ENCODE measurements at places on chromosomes 4 and X.

GRCh38 chr4:109999585-109999912, 86.9 kb downstream of the EGF start:
- DNase-seq, result no peak

DNA sequence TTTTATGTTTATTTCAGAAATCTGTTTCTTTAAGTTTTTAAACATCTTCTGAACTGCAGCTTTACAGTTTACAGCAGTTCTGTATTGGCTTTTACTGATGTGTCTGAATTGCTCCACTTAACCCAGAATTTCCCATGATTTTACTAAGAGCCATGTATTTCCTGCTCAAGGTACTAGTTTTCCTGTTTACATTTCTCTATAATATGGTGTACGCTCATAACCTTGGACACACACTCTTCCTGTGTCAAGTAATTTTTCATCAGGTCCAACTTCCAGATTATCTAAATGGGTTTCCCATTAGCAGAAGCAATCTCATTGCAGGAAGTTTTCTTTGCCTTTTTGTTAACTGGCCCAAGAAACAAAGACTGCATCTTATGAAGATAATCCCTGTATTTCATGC, 12.3 kb downstream of the ELF2 start:
- DNase-seq, result no peak

GRCh38 chrX:110159865-110160264, 157.0 kb downstream of the TMEM164 start:
- no peak for DNase-seq

DNA sequence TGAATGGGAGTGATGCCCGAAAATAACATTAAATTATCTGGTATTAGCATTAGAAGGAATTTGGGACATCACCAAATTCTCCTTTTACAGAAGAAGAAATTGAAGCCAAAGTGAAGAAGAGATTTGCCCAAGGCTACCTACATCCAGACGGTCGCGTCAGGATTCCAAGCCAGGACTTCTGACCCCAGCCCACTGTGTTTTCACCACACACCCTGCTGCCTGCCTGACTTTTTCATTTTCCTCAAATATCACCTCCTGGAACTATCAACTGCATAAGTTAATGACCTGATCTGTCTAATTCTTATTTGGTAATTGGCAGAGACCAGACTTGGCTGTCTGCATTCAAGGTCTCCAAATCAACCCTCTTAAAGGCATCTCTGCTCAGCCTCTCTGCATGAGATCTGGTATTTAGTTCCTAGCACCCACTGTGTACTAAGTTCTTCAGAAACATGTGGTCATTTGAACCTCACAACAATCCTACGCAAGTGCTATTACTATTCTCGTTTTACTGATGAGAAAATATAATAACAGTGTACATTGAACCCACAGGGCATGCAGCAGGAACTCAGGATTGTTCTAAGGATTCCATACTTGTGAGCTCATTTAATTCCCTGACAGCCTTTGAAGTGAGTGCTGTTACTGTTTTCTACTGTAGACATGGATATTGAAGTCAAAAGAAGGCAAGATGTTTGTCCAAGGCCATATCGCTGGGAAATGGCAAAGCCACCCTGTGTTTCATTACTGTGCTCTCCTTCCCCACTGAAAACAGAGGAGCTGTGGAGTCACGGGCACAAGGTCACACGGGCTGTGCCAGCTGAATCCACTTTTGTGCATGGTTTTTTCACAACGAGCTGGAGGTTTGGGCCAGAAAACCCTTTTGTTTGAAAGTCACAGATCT, 195.2 kb upstream of the C1QTNF7 start:
- no peak for DNase-seq

- DNase-seq, result no peak
Observed at GRCh38 chrX:104195489-104196084, 29.3 kb downstream of the FAM199X start.

DNA sequence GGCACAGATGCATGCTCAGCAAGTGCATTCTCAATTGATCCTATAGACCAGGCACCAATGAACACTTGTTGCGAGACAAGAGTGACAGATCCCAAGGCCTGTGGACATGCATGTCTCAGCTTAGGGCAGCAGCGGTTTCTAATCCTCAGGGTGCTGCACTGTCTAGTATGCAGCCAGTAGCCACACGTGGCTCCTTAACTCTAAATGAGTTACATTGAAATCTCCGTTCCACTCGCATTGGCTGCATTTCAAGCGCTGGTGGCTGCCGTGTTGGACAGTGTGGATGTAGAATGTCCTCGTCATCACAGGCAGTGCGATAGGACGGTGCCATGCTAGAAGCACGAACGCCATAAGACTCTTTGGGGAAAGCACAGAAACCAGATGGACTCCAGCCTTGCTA, 24.0 kb upstream of the AFAP1 start:
- DNase-seq, result no peak

DNA sequence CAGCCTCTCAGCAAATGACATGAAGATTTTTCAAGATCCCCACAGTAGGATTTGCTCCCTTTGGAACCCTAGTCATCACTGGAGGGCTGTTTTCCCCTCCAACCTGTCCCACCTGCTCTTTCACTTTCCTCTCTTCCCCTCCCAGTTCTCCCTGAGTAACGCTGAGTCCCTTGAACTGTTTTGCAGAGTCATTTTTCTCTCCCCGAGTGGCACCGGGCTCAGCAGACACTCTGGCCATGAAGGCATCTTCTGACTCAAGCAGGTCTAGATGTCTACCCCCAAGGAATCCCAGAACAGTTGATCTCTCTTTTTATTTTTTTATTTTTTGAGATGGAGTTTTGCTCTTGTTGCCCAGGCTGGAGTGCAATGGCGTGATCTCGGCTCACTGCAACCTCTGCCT, 52.2 kb downstream of the HTRA3 start:
- no peak for DNase-seq

GRCh38 chrX:103398421-103398864, 22.1 kb downstream of the BEX3 start:
- DNase-seq, result no peak

- no peak for DNase-seq
Observed at GRCh38 chrX:136525738-136526606, 6.0 kb upstream of the VGLL1 start.

- DNase-seq, result no peak
Observed at GRCh38 chrX:5907207-5907606, 321.5 kb downstream of the NLGN4X start.

DNA sequence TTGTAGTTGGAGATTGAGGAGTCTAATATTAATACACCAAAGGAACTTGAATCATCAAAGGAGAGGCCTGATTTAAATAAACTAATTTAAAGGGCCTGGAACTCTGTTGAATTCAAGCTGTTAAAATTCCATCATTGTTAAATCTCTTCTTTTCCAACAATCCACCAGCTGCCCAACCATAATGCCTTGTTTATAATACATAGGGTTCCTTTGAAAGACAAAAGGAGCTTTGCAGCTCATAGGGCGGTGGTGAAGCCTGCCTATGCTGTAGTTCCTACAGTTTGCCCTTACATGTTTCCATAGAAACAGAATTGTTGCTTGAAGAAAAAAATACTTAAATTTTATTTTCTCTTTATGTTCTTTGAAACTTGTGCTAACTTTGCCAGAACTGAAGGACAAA, 102.8 kb downstream of the GLUD2 start:
- DNase-seq, result no peak

DNA sequence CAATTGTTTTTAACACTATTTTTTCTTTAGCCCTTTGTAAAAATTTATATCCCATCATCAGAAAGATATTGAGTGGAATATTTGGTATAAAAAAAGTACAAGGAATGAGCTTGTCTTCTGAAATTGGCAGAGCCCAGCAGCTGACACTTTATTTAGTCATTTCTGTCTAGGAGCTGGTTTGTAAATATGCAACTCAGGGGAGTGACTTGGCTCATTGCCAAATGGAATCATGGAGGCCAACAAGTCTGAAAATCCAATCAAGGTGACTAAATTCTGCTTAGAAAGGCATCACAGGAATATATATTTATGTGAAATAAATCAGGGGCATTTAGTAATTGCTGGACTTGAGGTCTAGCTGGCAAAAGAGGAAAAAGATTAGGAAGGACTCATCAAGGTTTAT, 74.4 kb downstream of the OTC start:
- DNase-seq, result no peak

DNA sequence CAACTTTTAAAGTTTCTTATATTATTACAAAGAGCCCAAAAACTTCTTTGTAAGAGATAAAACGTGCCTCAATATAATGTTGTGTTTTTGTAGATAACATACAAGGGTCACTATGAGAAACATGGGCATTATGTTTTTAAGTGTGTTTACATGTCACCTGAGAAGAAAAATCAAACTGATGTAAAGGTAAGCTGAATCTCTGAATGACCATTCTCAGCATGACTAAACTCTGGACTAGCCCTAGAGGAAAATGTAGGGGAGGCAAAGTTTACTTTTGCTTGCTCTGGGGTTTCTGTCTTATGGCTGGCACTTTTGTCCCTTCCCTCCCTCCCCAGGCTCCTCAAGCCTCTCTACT, 6.8 kb downstream of the MEPE start:
- no peak for DNase-seq

DNA sequence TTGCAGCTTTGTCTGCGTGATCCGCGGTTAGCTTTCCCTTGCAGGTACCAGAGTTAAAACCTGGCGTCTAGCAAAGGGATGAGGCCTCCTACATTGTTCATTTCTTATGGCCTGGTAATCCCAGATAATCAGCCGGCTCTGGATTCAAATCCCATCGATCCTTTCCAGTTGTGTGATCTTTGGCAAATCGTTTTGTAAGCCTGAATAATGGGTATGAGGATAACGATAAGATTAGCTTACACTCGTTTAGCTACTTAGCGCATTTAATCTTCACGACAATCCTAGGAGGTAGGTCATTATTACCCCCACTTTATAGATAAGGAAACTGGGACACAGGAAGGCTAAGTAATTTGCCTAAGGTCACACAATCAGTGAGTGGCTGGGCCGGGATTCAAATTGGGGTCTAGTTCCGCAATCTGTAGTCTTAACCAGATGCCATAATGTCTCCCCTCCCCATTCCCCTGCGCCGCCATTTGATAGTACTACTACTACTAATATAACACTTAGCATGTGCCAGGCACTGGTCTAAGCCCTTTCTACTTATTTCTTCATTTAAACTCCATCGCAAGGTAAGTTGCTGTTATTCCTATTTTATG, 1.7 kb upstream of the UBA1 start:
- no peak for DNase-seq

Data from stimulated activated naive CD4-positive, alpha-beta T cell treated with Interleukin-2 at 50 U/mL for 16 hours (primary cell).